Activated T-helper 17 cell treated with anti-CD3 and anti-CD28 coated beads, Interleukin-2, amount 50 U/mL, for 72 hours (primary cell): ENCODE measurements at places on chromosomes 12 and 14. TPM values are rescaled to one million over a fixed set of nuclear protein-coding genes. Genes with fewer than 3 reads are reported as not detected.

DNA sequence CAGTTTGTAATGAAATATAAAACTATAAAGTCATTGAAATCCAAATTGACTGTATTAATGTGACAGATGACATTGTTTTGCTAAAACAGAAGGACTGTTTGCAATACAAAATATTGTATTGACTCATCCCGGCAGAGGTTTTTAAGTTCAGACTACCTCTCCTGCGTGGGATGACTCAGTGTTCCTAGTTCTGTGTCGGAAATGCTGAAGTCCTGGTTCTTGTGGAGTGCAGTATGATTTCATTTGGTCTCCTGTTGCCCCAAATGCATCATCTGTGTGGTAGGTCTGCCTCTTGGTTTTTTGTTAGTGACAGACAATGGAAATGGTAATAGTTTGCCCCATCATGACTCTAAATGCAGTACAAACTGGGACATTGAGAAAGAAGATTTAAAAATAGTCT lies 27.8 kb downstream of the PELI2 start:
- ATAC-seq: peak; percentile 92

GRCh38 chr14:56211084-56211483 lies 92.9 kb downstream of the PELI2 start:
- no peak for ATAC-seq

GRCh38 chr12:107263980-107264379 lies 170.6 kb upstream of the CRY1 start:
- ATAC-seq: no peak

DNA sequence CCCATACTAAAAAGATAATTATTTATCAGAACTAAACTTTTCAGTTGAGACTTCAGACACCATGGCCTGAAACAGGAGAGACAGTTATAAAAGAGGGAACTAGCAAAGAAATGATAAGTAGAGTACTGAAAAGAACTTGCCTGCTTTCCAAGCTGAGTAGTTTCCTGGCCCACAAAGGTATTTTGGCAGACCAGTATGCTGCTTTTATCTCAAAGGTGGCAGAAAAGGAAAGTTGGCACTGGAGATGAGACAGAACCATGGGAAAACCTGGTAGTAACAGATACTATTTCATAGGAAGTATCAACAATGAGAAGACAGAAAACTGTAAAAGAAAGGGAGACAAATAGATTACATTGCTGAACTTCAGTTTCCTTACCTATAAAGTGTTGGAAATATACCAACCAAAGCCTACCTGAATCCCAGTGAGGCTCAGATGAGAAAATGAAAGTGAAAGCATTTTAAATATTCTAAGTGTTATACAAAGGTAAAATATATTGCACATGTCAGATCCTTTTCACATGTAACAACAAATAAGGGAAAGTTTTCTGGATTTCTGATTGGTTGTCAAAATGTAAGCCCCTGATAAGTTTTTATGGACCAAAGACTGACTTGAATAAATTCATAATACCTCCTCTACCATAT lies 155.3 kb upstream of the FSCB start:
- no peak for ATAC-seq

The FOXM1 gene
- total RNA-seq: 73.8 TPM

DNA sequence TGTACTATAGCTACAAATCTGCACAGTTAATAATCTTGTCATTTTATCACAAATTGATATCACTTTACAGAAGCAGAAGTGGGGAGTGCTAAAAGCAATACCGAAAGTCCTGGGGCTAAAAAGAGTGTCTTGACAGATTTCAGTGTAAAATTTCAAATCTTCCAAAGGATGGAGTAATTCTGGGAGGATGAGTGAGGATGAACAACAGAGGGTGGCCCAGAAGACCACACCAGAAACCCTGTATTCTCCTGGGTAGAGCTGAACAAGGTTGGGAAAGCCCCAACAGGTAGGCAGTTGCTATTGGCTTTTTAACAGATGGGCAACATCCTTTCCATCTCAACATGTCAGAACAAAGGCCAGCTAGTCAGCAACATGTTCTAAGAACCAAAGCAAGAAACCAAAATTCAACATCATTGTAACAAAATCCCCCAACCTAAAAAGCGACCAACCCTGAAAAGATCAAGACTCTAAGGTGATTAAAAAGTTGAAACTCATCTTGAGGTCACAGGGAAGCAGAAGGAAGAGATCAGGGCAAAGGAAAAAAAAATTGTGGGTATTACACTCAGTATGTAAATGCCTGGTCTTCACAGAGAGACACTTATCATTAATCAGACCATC lies 38.8 kb downstream of the CBX5 start:
- ATAC-seq: peak; percentile 92

The DDX47 gene
- total RNA-seq: 90.0 TPM

The MOK gene
- 2.3 TPM for total RNA-seq

GRCh38 chr14:61482348-61483206 lies 161.2 kb downstream of the PRKCH start:
- ATAC-seq: no peak
